ENCODE measurements at places on chromosomes 11 and 22. TPM values are rescaled to one million over a fixed set of nuclear protein-coding genes. Genes with fewer than 3 reads are reported as not detected.

GRCh38 chr11:112826026-112826425, 135.2 kb upstream of the NCAM1 start:
- DNase-seq, result no peak

DNA sequence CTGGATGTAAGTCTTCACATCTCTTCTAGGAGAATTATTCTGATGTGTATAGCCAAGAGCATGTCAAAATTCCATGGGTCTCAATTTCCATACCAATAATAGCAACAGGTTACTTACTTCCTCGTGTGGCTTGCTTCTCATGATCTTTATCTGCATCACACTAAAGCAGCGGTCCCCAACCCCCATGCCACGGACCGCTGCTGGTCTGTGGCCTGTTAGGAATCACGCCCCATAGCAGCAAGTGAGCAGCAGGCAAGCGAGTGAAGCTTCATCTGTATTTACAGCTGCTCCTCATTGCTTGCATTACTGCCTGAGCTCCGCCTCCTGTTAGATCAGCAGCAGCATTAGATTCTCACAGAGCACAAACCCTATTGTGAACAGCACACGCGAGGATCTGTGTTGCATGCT, 28.9 kb upstream of the SLC25A1 start:
- DNase-seq, result no peak

DNA sequence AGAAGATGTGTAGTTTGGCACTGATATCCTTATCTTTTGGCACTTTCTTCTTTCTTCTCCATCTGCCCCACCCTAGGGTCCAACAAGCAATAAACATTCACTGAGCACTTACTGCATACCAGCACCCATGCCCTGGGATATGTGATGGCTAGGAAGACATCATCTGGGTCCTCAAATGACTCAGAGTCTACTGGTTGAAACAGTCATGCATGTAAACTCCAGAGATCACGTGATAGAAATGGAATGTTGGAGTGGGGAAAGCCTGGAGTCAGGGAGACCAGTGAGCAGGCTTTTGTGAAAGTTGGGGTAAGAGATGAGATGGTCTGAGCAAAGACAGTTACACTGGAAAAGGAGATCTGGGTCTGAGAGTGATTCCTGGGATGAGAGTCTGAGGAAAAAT, 724.9 kb upstream of the TENM4 start:
- no peak for DNase-seq

DNA sequence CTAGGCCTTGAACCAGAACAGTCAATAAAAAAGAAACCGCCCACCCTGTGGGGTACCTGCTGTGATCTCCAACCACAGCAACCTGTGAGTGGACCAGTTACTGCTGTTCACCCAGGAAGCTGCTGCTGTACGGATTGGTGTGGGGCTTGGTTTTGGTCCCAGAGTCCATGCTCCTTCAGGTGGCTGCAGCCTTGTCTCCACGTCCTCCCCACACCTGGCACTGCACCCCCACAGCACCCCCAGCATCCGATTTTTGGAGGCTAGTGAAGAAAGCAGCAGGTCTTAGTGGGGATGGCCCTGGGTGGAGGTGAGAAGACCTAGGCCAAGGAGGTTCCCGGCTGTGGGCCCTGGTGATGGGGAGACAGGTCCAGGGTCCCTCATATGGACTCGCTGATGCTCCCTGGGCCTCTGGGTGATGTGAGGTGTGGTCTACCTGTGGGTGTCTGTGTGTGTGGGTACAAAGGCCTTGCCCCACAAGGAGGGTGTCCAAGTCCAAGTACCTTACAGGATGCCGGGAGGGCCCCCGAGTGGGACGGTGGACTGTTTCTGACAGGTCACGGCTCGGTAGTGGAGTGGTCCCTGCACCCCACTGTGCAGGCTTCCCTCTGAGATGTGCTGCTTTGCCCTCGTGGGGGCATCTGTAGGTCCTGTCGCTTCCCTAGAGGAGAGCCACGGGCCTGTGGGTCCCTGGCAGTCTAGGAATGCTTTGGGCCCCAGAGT, 283.4 kb downstream of the TBC1D22A start:
- DNase-seq, result no peak

- no peak for DNase-seq
These were observed 470.1 kb downstream of the NTM start for GRCh38 chr11:131840545-131840944.

- no peak for DNase-seq
These were observed 4.3 kb upstream of the SBF2 start for GRCh38 chr11:10298342-10298741.

- DNase-seq, result no peak
These were observed 75.1 kb downstream of the INSC start for GRCh38 chr11:15189641-15190365.

- peak; percentile 91 for DNase-seq
These were observed 9.0 kb upstream of the AHNAK start for GRCh38 chr11:62555464-62556107.

GRCh38 chr22:36950797-36951590, 37.6 kb downstream of the CSF2RB start:
- no peak for DNase-seq

- DNase-seq, result no peak
These were observed 128.0 kb upstream of the ANO1 start for GRCh38 chr11:69950120-69950519.

DNA sequence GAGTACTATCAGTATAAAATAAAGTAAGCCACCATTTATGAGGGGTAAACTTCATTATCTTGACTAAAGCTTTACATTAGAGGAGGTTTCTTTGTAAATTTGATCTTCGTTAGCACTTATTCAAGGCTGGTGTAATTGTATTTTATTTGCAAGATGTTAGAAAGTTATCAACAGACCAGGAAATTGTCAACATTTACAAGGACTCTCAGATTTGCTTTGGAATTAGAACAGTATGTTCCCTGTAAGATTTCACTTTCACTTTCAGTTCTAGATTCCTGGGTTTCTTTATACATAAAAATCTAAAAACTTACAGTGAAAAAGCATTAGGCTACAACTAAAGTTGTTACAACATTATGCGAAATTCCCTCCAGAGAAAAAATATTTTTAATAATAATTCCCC, 4.6 kb upstream of the BIRC3 start:
- DNase-seq, result no peak

DNA sequence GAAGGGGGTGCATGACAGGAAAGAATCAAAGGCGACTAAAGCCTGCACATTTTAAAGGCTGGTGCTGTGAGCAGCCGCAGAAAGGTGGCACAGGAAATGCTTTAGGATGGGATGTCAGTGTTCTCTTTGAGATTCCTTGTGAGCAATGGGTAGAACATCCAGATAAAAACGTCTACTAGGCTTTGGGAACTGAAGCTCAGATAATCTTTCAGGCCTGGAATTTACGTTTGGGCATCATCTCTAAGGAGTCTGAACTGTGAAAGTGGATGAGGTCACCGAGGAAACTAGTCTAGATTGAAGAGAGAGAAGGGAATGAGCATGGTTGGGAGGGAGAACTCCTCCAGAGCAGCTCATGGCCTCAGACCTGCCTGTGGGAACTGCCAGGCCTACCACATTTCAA, 65.7 kb downstream of the FLI1 start:
- no peak for DNase-seq

DNA sequence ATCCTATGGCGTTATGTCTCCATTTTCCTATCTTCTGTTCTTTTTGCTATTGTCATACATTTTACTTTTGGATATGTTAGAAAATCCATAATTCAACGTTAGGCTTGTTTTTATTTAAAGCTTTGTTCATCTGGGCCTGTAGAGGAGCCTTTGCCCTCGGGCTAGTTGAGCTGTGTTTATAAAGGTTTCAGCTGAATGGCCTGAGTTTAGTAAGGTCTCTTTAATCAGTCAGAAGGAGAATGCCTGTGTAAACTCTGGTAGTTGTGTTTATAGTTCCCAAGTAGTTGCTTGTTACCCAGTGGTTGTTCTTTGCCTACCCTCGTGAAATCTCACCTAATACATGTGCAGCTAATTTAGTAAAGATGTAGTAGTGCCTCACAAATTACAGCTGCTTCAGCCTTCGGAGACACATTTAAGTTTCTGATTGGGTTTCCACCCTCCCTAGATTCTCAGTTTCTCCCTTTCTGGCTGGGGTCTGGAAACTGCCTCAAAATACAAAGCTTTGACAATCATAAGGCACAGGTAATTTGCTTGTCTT, 33.1 kb downstream of the MTMR3 start:
- no peak for DNase-seq

DNA sequence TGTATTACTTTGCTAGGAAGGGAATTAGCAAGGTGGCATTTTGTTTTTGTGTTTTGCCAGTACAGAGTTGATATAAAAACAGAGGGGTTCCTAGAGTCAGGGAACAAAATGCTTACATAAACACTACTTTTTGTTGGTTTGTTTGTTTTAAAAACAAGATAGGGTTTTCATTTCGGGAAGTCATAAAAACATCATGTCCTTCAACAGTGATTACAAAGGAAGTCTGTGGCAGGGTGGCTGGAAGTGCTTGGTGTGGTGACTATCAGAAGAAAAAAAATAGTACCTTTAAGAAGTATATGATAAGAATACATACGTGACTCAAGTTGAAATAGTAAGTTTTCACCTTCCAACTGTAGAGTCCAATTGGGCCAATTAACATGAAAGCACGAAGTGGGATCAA, 1.2 kb upstream of the IL18 start:
- DNase-seq, result no peak

- DNase-seq, result no peak
These were observed 51.5 kb downstream of the IRAG1 start for GRCh38 chr11:10641912-10642697.

Gene KDM4D
- 0.14 TPM for total RNA-seq

Gene MIAT
- 81.6 TPM for total RNA-seq

Gene OR51E2
- total RNA-seq, result not detected

Gene MYO18B
- 0.11 TPM for total RNA-seq

Gene OR56A1
- not detected for total RNA-seq

Gene CLDN5
- total RNA-seq, result not detected

Gene ASRGL1
- total RNA-seq, result 1.2 TPM

Gene KCNQ1
- 25.7 TPM for total RNA-seq

Gene ARHGAP1
- 33.4 TPM for total RNA-seq

All from CD8-positive, alpha-beta T cell (primary cell).